ENCODE measurements at places on chromosomes 4 and X. TPM values are rescaled to one million over a fixed set of nuclear protein-coding genes. Genes with fewer than 3 reads are reported as not detected.
A peak's percentile ranks its signal among the peaks of the same experiment; 100 is the strongest.

Gene STOX2
- total RNA-seq: 10.6 TPM

DNA sequence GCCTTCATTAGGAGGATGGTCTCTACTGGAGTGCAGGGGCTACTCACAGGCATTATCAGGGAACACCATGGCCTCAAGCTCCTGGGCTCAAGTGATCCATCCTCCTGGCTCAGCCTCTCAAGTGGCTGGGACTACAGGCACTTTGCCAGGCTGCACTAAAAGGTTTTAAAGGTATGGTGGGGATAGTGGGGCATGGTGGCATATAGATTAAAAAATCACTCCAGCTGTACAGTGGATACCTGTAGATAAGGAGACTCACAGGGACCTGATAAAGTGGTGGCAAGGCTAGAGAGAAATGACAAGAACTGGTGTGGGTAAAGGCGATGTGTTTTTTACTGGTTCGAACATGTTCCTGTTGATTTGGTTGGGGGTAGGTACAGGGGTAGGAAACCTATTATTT is 5.9 kb downstream of the ZAR1 start:
- DNase-seq: no peak

GRCh38 chr4:22556495-22556894 is 40.6 kb upstream of the ADGRA3 start:
- no peak for DNase-seq

- DNase-seq: peak; percentile 12
Observed at GRCh38 chrX:1323315-1323714, 13.3 kb upstream of the IL3RA start.

All from Panc1 (cell line).